ENCODE measurements at places on chromosomes 5 and 9.

GRCh38 chr5:95048628-95049027 lies 236.3 kb downstream of the MCTP1 start:
- DNase-seq, result no peak

- no peak for DNase-seq
Observed at GRCh38 chr9:127349483-127350113, 47.4 kb upstream of the SLC2A8 start.

DNA sequence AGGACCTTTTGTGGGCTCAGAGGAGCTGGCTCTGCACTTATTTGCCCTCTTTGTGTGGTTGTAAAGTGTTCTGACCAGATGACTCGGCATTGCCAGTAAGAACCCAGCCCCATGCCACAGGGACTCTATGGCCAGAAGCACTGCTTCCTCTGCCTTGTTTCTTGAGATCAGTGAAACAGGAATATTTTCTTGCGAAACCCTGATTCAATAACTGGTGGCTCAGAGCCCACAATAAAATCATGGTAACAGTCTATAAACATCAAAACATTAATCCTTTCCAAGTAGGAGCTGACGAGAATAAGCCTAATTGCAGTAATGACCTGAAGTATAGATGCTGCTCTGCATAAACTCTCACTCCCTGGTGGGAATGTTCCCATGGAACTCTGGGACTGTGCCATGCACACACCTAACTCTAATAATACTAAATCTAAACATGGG lies 344.3 kb downstream of the ZNF608 start:
- no peak for DNase-seq

DNA sequence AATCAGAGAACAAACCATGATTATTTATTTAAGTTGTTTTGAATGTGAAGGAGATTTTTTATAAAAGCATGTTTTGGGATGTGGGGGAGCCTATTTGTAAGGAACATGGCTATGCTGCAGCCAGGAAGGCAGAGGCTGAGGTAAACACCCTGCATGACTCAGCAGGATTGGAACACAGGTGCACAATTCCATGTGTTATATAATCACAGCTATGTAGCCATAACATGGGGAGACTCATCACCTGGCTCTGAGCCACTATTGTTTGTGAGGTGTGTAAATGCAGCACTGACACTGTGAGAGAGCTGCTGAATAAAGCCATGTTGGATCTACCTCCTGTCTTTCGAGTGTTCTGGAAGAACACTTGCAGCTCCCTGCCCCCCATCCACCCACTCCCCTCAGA lies 1009.8 kb downstream of the DNAH5 start:
- DNase-seq, result no peak

- no peak for DNase-seq
Observed at GRCh38 chr5:143244000-143244736, 159.3 kb downstream of the NR3C1 start.

GRCh38 chr9:84374516-84374915 lies 34.0 kb upstream of the SLC28A3 start:
- no peak for DNase-seq

DNA sequence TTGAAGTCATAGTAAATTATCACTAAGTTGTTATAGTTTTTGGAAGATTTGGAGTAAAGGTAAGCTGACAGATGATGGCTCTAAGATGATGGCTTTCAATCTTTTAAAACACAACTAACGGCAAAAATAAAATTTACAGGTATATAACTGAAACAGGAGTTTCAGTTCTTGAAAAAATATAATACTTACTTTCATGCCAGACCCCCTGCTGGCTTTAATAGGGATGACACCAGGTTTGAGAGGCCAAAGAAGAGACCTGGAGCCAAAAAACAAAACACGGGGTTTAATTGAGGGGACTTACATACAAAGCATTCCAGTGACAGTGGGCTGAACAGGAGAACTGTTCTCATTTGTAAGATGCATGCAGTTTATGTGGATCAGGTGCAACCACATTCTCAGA lies 301.7 kb upstream of the PCSK5 start:
- no peak for DNase-seq

DNA sequence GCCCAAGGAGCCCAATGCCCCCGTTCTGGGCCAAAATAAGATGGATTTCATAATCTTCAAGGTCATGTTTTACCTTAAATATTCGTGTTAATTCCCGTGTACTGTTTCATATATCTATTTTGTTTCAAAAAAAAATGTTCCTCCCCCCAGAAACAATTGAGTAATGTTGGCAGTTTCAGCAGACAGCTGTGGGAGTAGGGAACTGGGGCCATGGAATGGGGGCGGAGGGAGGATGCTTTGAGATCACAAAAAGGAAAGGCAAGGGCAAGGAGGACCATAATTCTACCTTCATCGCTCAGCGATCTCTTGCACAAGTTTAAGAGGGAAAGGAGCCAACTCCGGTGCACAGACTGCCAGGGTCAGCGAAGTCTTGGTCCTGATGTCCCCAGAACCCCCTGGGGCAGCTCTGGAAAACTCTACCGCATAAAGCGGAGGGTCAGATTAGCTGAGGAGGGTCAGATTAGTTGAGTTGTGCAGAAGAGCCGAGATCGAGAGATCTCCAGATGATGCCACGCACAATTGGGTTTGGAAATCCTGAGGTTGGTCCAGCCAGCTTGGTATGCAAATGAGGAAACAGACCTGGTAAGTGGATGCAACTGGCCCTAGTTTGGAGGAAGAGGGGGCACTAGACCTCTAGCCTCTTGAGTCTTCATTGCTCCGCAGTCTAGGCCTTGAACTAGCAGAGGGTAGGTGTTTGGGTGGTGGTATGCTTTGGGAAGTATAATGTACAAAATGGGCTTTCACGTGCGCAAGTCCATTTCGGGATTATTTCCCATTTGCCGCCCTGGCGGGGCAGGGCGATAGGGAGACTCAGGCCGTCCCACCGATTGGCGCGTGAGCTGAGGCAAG lies 24.0 kb downstream of the CDKN2A start:
- DNase-seq, result no peak

- DNase-seq, result no peak
Observed at GRCh38 chr9:4581035-4581760, 80.9 kb upstream of the PLPP6 start.

GRCh38 chr5:11684607-11685006 lies 219.6 kb downstream of the CTNND2 start:
- no peak for DNase-seq

DNA sequence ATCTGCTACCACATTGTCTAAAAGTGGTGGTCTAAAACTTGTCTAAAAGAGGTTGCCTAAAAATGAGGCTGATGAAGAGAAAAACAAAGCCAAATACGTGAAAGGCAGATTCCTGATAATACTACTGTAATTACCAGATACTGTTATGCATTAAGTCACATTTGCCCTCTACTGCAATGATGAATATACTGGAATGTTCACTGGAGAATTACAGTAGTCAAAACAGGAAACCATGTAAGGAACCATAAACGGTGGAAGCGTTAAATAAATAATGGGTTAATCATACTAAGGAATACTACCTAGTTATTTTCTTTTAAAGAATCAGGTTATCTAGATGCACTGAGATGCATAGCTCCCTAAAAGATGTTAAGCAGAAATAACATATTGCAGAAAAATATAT lies 201.3 kb downstream of the MCTP1 start:
- DNase-seq, result no peak

GRCh38 chr5:26236936-26237335 lies 801.5 kb downstream of the CDH9 start:
- DNase-seq, result no peak

- no peak for DNase-seq
Observed at GRCh38 chr5:110612794-110613247, 113.7 kb downstream of the TMEM232 start.

- DNase-seq, result no peak
Observed at GRCh38 chr5:149423049-149423793, 44.1 kb upstream of the IL17B start.

GRCh38 chr9:99235926-99236634 lies 14.0 kb downstream of the SEC61B start:
- no peak for DNase-seq

- no peak for DNase-seq
Observed at GRCh38 chr9:123174887-123175518, 93.4 kb downstream of the STRBP start.

- DNase-seq, result no peak
Observed at GRCh38 chr9:90767523-90768100, 34.0 kb upstream of the SYK start.

GRCh38 chr9:134923466-134923865 lies 5.8 kb upstream of the FCN1 start:
- no peak for DNase-seq

- no peak for DNase-seq
Observed at GRCh38 chr5:140344683-140345423, 1.6 kb downstream of the HBEGF start.

- DNase-seq, result no peak
Observed at GRCh38 chr5:172168311-172168710, 19.7 kb downstream of the STK10 start.

GRCh38 chr5:14707811-14708390 lies 43.4 kb downstream of the OTULIN start:
- no peak for DNase-seq

- no peak for DNase-seq
Observed at GRCh38 chr9:137304383-137305059, 2.5 kb upstream of the NRARP start.

GRCh38 chr5:142501890-142502289 lies 177.1 kb upstream of the SPRY4 start:
- no peak for DNase-seq

DNA sequence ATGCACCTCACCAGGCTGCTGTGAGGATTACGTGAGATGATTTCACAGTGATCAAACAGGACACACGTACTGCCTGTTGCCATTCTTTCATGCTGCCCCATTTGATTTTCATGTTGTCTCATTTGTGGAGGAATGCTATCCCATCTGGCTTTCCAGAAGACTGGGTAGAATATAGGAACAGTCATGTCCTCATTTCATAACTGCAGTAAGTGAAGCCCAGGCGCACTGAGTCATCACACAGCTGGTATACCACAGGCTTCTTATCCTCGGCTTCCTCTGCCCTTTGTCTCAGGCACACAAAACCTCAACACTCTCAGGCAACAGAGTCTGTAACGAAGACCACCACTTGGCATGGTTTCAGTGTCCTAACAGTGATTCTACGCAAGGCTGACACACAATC lies 62.3 kb downstream of the LHFPL2 start:
- no peak for DNase-seq

- DNase-seq, result no peak
Observed at GRCh38 chr5:132776131-132776937, 705 bp downstream of the SEPTIN8 start.

DNA sequence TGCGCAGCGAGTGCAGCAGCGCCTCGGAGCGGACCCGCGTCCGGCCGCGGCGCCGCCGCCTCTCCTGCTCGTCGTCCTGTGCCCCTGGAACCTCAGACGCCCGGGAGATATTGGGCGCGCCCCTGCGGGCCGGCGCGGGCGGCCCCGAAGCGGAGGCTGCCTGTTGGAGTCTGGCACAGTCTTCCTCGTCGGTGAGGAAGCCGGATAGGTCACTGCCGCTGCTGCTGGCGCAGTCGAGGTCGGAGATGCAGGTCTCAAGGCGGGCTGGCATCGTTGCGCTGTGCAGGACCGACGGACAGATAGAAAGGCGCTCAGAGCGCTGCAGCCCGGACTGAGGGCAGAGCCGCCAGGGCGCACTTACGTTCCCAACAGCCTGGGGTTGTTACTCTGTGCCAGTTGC lies 344 bp downstream of the NEUROG1 start:
- DNase-seq, result no peak

GRCh38 chr9:124348363-124348762 lies 66.9 kb downstream of the PSMB7 start:
- DNase-seq, result no peak

DNA sequence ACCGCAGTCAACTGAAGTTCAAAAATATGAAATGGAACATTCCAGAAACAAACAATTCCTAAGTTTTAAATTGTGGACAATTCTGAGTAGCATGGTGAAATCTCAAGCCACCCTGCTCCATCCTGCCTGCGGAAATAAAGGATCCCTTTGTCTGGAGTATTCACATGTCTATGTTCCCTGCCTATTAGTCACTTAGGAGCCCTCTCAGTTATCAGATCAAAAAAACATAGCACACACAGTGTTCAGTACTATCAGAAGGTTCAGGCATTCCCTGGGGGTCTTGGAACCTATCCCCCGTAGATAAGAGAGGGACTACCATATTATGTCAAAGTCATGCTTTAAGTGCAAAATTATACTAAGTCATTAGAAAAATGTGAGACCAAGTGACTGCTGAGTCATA lies 300.8 kb downstream of the SEMA5A start:
- DNase-seq, result no peak

GRCh38 chr5:155252717-155253116 lies 239.2 kb downstream of the KIF4B start:
- DNase-seq, result no peak

- no peak for DNase-seq
Observed at GRCh38 chr5:176884571-176884890, 14.6 kb downstream of the HK3 start.

- no peak for DNase-seq
Observed at GRCh38 chr9:78493166-78493742, 196.3 kb downstream of the PSAT1 start.

DNA sequence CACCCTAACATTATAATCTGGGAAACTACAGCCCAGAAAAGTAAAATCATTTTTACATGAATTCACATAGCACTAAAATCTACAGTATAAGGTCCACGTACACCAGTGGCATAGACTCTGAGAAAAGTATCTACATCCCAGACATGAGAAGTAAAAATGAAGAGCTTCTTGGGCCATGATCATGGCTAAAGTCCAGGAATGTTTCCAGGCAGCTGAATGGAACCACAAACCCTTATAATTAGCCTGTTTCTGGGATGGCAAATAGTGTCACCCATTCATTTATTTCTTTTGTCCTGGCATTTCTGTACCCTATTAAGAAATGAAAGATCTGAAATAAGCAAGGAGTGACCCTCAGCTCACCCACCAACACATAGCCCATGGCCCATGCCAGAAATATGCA lies 217.9 kb downstream of the SPOCK1 start:
- DNase-seq, result no peak

GRCh38 chr5:10235350-10235749 lies 14.3 kb downstream of the ATPSCKMT start:
- DNase-seq, result no peak

All from stimulated activated CD4-positive, alpha-beta T cell treated with anti-CD3 and anti-CD28 coated beads, Interleukin-15, amount 100 ng/mL, for 1 hour (primary cell).